HCT116 (cell line): ENCODE measurements at places on chromosomes 2 and 18.

DNA sequence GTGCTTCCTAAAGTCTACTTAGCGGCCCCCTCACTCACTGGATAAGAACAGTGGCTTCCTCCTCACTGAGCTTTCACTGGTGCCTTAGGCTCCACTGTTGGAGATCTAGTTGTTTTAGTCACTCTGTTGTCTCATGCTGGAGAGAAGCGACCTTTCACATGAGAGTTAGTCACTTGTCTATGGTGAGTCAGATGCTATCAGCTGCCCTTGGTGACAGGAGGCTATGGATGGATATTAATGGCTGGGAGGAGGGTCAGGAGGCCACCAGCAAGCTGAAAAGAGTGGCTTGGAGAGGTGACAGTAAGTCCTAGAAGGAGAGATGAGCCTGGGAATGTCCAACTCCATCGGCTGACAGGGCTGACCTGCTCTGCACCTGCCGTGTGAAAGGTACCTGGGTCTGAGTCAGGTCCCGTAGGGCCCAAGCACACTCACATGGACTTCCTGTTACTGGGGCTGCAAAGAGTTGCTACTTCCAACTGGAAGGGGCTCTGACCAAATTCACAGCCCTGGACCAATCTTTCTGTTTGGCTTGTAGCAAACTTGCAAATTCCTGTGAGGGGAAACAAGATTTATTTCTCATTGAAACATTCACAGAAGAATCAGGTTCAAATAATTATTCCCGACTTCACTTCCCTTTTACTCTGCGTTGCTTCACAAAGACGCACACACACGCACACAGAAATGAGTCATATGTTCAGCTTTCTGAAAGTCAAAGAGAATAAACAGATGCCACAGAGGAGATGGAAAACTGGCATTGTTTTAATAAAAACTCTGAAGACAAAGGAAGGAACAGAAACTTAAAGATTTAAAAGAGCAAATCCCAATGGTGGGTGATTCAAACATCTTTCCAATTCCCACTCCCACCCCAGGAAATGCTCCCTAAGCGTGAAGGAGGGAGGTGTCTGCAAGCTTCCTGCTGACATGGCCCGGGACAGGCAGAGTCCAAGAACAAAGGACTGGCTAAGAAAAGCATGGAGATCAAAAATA lies 203.5 kb upstream of the TWIST2 start:
- peak; percentile 68 for DNase-seq

DNA sequence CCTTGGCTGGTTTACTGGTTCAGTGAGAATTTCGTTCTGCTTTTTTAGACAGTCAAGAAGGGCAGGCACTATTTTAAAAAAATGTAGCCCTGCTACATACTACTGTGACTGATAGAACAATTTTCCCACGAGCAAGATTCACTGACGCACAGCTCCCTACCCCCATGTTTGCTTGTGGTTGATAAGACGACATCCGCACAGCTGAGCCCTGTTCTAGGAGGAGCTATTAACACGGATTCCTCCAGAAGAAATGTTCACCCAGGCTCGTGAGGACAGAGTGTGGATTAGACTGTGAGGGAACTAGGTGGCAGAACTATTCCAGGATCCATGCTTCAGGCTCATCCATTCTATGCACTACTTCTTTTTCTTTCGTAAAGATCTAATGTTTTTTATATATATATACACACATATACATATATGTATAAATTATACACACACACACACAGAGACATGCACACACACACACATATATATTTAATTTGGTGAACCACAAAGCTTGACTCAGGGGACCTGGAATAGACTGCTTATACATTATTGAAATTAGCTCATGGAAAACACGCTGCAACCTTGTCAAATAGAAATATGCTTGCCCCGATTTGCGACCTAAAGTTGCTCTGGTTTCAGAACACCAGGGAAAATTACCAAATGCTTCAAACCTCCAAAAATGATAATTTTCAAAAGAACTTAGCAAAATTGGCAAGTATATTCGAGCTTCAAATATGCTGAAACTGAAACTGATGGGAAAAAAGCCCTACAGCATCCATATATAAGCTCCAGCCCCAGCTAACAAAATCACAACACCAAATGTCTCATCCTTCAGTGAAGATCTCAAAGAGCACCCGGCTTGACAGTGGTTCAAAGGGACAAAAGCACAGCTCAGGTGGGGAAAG lies 370.4 kb downstream of the SOCS6 start:
- DNase-seq, result no peak

DNA sequence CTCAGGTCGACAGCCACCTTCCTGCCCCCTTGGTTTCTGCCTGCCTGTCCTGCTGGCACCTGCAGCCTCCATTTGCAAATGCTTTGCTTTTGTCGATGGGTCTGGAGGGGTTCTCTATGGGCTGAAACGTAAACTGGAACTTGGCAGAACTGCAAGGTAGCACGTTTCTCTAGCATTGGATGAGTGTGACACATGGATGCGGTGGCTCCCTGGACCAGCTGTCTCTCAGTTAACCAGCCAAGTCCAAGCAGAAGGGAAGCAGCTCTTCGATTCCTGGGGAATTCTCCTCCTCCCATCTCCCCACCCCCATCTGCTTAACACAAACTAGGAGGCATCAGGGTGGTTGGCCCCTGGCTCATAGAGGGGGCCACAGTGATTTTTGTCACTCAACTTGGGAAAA lies 57.3 kb downstream of the ITGB1BP1 start:
- no peak for DNase-seq

- no peak for DNase-seq
Observed at GRCh38 chr2:180905002-180905401, 75.4 kb upstream of the UBE2E3 start.

DNA sequence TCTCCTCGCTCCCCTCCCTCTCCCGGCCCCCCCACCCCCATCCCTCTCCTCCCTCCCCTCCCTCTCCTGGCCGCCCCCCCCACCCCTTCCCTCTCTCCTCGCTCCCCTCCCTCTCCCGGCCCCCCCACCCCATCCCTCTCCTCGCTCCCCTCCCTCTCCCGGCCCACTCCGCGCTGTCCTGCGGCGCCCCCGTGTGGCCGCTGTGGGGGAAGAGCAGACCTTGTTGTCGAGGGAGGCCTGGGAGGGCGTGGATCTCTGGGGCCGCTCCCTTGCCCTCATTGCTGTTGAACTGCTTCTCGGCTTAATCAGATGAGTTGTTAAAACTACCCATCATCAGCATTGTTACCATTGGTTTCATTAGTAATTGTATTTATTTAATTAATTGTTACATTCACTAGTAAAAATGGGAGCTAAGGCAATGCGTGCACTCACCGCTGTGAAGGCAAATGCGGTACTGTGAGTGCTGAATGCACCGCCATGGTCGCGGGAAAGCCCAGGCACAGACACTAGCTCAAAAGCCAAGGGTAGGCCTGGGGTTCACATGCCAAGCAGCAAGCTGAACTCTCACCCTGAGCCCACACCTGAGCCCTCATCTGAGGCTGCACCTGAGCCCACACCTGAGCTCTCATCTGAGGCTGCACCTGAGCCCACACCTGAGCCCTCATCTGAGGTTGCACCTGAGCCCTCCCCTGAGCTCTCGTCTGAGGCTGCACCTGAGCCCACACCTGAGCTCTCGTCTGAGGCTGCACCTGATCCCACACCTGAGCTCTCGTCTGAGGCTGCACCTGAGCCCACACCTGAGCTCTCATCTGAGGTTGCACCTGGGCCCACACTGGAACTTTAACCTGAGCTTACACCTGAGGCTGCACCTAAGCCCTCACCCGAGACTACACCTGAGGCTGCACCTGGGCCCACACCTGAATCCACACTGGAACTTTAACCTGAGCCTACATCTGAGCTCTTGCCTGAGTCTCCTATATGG lies 8.8 kb downstream of the RTP5 start:
- no peak for DNase-seq
